Progenitor cell of endocrine pancreas (in vitro differentiated cells): ENCODE measurements at places on chromosomes 1 and 21. TPM values are rescaled to one million over a fixed set of nuclear protein-coding genes. Genes with fewer than 3 reads are reported as not detected.

Gene CD101
- total RNA-seq: 2.8 and 3.3 TPM in 2 replicates

Gene AMY1A
- total RNA-seq: not detected in 2 replicates

Gene CHAF1B
- 9.1 and 11.7 TPM in 2 replicates for total RNA-seq

Gene HUNK
- 39.5 and 41.9 TPM in 2 replicates for total RNA-seq

Gene TDRD5
- total RNA-seq: 0.12 and 0.18 TPM in 2 replicates

Gene KCNJ15
- 2.2 and 3.3 TPM in 2 replicates for total RNA-seq

Gene RNF186
- 0.24 TPM in 1 of 2 replicates, not detected in the other for total RNA-seq

Gene BLACAT1
- total RNA-seq: 6.3 and 6.7 TPM in 2 replicates

Gene CHRM3
- total RNA-seq: 2.0 and 3.0 TPM in 2 replicates

Gene RBP7
- 0.55 and 0.65 TPM in 2 replicates for total RNA-seq

Gene RIMS3
- total RNA-seq: 7.0 and 7.2 TPM in 2 replicates

Gene RIPK4
- total RNA-seq: 28.9 and 30.1 TPM in 2 replicates

Gene GNG4
- 19.6 and 26.7 TPM in 2 replicates for total RNA-seq

Gene LCE2B
- total RNA-seq: not detected in 2 replicates

Gene CFHR5
- total RNA-seq: not detected in 2 replicates

Gene PRRX1
- total RNA-seq: 1.5 TPM in 2 replicates

Gene LORICRIN
- total RNA-seq: not detected in 2 replicates

GRCh38 chr1:25922056-25922970 lies 16.1 kb upstream of the STMN1 start:
- DNase-seq: no peak

DNA sequence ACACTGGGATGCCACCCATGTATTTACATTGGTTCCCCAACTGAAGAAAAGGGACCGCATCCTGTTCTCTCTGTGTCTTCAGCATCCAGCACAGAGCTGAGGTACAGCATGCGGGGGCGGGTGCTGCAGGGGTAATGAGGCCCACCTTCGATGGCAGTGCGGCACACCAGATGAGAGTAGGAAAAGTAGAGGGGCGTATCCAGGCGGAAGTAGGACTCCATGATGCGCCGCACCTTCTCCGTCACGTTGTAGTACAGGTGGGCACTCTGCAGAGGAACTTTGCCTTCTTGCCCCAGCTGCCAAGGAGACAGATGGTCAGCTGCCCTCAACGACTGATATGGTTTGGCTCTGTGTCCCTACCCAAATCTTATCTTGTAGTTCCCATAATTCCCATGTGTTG lies 10.0 kb upstream of the CLDN19 start:
- DNase-seq: no peak

DNA sequence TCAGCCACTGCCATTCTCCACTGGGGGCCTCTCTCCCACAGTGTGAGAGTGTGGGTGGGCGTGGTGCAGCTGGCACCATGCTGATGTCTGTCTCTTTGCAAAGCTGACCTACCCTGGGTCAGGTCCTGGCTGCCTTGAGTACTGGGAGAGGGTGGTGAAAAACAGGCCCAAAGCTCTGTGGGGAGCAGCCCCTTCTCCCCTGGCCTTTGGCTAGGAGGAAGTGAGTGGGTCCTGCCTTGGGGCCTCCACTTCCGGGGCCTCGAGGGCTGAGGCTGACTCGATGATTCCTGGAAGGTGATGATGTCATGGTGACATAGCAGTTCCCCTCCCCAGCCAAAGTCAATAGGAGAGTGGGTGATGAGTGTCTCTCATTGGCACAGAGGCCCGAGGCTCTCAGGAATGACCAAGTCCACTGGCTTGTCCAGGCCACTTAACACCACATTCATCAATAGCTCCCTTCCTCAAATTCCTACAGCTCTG lies 53.0 kb downstream of the IER5 start:
- no peak for DNase-seq

DNA sequence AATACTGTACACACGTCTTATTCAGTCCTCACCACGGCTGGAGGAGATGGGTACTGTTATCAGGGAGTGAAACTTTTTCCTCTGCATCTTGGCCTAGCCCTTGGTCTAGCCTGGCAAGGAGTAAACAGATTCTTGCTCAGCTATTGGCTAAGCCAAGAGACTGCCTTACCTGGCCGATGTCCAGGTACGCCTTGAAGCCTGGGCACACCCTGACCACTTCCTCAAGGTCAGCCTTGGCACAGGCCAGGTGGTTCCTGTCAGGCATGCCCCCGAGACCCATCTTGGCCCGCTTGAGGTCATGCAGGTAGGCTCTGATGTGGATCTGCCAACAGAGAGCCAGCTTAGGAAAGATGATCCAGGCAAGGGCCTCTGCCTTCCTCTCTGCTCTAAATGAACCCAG lies 17.8 kb upstream of the PARS2 start:
- no peak for DNase-seq

GRCh38 chr1:36322041-36322785 lies 1.2 kb downstream of the EVA1B start:
- DNase-seq: no peak

GRCh38 chr1:76843821-76844464 lies 23.3 kb upstream of the ST6GALNAC5 start:
- no peak for DNase-seq

DNA sequence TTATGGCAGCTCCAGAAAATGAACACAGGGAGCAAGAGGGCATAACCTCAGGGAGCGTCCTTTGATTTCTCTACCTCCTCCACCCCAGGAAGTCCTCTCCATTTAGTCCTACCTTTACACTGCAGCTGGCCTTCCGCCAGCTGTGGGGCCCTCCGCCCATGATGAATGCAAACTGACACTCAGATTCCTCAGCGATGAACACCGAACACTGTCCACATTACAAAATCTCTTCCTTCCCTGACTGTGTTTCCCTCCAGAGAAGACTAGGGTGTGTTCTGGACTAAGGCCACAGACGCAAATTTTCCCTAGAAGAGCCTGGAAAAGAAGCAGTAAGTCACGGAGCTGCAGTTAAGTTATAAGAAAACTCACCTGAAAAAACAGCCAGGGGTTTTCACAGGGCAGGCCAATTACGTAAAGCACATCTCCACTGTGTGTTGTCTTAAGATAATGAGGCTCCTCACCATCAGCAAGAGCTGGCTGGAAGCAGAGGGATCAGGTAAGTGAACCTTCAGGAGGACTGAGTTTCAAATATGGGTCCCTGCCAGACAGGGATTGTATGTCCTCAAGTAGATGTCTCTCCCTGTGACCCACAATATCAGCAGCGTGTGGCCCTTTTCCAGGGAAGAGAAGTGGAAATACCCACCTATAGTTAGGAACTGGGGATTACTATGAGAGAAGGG lies 46.3 kb upstream of the ATP1B1 start:
- DNase-seq: no peak

DNA sequence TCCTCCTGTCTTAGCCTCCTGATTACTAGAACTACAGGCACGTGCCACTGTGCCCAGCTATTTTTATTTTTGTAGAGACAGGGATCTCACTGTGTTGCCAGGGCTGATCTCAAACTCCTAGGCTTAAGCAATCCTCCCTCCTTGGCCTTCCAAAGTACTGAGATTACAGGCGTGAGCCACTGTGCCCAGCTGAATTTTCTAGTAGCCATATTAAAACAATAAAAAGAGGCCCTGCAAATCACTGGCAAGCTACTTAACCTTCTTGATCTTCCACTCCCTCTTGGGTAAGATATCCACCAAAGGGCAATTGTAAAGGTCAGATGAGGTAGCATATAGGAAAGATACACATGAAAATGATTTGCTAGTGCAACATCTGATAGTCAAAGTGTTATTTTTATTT lies 65.6 kb upstream of the SRSF10 start:
- no peak for DNase-seq

- no peak for DNase-seq
Observed at GRCh38 chr1:244369256-244370057, 82.3 kb downstream of the ADSS2 start.

DNA sequence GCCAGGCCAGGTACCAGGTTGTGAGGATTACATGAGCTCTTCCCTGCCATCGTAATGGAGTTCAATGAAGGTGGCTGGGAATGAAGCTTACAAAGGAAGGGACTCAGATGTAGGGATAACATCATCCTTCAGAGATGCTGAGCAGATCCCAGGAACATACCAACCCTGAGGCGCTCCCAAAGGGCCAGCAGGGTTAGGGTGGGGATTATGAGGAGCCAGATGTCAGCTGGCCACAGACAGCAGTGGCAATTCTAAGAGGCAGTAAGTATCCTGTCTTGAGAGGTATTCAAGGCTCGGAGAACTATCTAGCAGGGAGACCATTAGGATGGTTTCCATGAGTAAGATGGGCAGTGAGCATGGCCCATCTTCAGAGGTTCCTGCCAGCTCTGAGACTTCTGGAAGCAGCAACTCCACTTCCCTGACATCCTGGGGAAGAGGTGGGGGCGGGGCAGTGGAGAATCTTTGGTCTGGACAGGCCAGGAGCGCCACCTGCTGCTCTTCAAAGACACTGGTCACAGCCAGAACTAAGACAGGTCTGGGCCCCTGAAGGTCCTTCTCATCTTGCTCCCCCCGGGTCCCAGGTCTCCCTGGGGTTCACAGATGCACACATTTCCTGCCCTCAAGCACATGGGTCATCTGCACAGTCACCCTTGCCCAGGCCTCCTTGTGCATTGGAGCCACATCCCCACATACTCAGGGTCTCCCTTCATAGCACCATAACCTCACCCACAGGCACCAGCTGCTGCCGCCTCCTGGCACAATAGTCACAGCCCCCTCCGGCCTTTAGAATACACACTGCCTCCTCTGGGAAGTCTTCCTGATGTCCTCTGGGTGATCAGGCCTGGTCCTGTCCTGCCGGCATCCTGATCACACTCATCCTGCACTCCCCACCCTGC lies 2.7 kb upstream of the SDC3 start:
- peak; percentile 63 for DNase-seq

- no peak for DNase-seq
Observed at GRCh38 chr1:85274969-85275453, 1.4 kb downstream of the BCL10 start.

DNA sequence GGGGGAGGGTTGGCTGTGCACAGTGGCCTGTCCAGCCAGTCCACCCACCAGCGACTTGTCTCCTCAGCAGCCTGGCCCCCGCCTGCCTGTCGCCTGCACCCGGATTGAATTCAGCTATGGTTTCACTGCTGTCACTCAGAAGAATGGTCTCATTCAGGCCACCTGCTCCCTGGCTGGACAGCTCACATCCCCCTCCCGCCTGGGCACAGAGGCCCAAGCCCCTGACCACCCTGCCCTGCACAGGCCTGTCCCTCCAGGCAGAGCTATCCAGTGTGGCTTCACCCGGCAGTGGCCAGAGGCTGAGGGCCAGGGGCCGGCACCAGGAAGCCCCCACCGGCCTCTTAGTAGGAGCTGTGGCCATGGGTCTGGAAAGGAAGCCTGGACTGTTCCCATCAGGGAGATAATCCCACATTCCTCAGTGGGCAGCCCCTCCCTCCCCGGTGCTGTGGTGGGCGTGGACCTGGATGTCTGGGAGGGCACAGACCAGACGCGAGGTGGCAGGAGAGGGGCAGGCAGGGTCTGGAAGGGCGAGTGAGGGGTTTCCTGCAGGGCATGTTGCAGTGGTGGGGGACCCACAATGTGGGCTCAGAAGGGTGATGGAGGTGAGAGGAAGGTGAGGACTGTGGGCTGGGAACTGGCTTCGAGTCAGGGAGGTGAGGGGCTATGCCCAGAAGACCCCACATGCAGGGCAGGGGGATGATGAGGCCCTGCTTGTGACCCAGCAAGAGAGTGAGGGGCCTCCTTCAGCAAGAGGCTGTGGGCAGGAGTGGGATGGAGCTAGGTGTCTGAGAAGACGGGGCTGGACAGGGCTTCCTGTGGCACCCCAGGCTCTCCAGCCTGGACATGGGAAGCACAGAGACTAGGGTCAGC lies 30.4 kb downstream of the WNT9A start:
- no peak for DNase-seq

GRCh38 chr1:29634324-29634723 lies 398.0 kb downstream of the PTPRU start:
- no peak for DNase-seq

GRCh38 chr1:52423771-52424170 lies 19.4 kb downstream of the PRPF38A start:
- DNase-seq: no peak

DNA sequence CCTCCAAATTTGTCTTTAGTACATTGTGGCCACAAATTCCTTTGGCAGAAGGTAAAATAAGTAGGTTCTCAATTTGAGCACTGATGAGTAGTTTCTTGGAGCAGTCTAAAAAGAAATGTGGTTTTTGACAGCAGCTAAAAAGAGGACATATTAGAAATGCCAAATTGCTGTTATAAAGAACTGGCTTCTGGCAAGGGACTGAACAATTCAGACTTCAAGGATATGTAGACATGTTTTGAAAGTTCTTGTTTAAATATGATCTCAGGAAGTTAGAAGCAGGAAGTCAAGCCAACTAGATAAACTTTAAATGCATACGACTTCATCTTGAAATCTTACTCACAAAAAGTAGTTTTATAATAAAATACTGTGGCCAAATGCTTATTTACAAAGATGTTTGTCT lies 18.8 kb downstream of the C1orf52 start:
- DNase-seq: no peak

DNA sequence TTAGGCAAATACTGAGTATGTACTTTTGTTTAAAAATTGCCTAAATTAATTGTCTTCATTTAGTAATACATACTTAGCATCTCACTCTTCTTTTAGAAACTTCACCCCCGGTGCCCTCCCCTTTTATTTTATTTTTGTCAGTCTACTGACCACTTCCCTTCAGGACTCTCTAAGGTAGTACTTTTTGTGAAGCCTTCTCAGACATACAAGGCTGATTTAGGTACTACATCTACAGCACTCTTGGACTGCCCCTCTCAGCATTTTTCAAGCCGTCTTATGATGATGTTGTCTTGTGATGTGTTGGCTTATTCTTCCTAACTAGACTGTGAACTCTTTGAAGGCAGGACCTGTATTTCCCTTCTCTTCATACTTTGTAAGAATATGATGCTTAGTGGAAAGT lies 24.7 kb downstream of the RPS6KC1 start:
- no peak for DNase-seq

DNA sequence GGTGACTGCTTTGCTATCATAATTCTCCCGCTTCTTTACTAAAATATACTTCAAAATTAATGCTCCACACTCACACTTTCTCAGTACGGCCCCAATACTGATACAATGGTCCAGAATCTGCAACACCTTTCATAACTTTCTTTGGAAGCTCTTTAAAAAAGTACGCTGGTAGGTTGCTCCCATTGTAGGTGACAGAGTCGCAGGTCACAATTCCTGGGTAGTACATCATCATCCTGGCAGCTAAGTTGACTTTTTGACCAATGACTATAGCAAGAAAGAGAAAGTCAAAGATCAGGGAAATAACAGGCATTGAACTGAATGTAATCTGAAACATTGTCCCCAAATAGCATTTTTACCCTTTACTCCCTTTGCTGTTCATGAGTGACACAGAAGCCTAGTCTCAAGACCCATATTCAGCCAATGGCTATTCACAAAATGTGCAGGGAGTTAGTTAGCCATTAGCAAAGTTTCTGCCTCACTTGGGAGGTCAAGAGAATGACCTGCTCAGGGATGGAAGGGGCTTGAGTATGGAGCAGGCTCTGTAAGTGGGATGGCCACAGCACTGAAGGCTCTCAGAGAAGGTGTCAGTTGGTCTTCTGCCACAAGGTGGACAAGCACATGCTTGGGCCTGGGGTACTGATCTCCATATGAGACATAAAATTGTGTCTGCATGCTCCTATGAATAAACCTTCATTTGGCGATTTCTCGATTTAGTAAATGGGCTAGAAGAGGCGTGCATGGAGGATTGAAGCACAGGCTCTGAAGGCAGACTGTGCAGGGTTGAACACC lies 35.4 kb downstream of the ADCY10 start:
- DNase-seq: no peak
